Stimulated activated CD4-positive, alpha-beta T cell treated with anti-CD3 and anti-CD28 coated beads, Interleukin-15, amount 100 ng/mL, for 24 hours (primary cell): ENCODE measurements at places on chromosomes 16 and 17.

DNA sequence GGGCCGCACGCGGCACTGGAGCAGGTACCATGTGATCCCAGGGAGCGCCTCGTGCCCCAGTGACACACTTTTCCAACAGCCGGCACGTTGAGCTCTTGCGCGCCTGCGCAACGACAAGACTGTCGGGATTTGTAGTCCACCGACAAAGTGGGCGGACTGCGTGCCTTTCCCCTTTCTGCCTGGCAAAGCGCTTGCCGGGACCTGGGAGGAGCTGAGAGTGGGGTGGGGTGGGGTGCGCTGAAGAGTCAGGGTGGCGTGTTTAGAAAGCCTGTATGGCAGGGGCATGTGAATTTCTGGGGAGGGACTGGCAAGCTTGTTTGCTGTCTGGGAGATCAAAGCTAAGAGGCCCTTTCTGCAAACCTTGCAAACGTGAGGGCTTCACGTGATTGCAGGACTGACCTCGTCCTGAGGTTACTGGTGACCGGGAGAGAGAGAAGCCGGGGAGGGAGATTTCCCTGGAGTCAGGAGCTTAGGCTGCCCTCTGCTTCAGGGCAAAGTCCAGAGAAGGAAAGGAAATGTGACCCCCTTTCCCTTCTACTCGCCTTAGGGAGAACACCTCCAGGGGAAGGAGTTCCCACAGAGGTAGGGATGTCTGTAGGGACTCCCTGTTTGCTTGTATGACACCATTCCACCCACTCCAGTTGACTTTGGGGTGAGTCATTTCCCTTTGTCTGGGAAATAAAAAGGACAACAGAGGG, 429 bp upstream of the NR1D1 start:
- DNase-seq = peak; percentile 95

GRCh38 chr17:32223703-32224102, 41.9 kb upstream of the RHBDL3 start:
- DNase-seq = no peak

DNA sequence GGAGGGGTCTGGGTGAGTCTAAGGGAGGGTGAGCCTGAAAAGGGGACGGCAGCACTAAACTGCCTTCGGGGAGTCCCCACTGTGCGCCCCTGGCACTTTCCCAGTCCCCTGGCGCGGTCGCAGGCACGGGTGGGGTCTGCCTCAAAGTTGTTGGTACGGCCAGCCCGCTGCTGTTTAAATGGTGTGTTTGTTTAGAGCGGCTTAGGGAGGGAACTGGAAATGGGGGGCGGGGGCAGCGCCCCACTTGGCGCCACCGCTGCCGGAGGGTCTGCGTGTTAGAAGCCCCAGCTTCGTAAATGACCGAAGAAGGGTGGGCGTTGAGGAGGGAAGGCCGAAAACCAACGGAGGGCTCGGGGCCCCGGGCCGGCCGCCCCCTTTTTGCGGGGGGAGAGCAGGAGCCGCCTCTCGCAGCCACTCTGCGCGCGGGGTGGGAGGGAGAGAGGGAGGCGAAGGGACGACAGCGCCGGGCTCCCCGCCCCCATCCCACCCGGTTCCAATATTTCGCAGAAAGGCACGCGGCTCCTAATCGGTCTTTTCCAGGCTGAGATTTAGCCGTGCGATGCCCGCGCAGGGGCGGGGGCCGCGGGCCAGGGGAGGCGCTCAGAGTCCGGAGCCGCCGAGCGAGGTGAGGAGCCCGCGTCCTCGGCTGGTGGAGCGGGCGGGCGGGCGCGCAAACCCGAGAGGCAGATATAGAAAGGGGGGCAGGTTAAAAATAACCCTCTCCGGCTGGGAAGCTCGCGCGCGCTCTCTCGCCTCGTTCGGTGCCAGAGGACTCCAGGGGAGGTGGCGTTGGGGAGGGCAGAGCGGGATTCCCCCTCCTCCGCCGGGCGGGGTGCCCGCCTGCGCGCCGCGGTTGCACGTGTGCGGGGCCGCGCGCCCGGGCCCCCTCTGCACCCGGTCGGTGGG, 54.9 kb downstream of the SREBF1 start:
- DNase-seq = peak; percentile 48

- DNase-seq = no peak
These were observed 773.5 kb upstream of the EEF2KMT start for GRCh38 chr16:5870886-5871691.

- no peak for DNase-seq
These were observed 52.8 kb downstream of the CLEC19A start for GRCh38 chr16:19338335-19338734.

- DNase-seq = no peak
These were observed 33.3 kb downstream of the OTOA start for GRCh38 chr16:21697032-21697431.

GRCh38 chr17:59387351-59388068, 56.1 kb downstream of the YPEL2 start:
- no peak for DNase-seq

DNA sequence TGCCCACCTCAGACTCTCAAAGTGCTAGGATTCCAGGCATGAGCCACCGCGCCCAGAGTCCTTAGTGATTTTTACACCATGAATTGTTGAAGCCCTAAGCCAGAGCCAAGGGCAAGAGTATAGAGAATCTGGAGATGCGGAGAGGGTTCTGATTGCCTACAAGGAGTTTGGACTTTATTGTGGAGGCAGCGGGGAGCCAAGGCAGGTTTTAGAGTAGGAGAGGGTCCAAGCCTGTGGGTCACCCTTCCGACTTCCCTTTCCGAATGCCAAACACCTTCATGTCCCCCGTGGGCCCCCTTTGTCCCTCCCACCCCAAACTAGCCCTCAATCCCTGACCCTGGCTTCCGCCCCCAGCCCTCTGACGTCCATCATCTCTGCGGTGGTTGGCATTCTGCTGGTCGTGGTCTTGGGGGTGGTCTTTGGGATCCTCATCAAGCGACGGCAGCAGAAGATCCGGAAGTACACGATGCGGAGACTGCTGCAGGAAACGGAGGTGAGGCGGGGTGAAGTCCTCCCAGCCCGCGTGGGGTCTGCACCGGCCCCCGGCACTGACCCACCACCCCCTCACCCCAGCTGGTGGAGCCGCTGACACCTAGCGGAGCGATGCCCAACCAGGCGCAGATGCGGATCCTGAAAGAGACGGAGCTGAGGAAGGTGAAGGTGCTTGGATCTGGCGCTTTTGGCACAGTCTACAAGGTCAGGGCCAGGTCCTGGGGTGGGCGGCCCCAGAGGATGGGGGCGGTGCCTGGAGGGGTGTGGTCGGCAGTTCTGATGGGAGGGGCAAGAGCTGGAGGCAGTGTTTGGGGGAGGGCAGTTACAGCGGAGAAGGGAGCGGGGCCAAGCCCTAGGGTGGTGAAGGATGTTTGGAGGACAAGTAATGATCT, 7.1 kb downstream of the MIEN1 start:
- DNase-seq = peak; percentile 45

DNA sequence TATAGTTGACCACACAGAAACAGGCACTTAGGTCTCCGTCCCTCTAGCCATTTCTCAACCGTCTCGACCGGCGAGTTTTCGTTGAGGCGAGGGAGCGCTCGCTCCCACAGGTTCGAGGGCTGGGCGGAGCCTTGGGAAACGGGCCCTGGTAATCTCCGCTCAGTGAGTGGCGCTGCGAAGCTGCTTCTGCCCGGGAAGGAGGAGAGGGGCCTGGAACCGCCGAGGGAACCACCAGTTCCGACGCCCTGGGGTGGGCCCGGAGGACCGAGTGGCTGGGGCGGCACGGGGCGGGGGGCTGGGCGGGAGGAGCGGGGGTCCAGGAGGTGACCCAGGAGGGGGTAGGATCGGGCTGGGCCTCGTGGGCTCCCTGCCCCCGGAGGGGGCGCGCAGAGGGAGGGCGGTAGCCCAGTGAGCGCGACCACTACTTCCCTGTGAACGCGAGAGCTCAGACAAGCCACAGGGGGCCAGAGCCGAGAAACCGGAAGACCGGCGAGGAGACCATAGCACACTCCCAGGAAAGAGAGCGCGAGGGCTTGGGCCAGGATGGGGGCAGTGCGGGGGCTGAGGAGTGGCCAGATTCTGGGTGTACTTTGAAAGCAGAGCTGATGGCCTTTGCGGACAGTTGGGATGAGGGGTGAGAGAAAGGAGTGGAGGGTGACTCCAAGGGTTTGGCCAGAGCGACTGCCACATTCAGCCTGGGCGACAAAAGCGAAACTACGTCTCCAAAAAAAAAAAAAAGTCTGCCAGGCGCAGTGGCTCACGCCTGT, 29.9 kb upstream of the ARL4D start:
- DNase-seq = peak; percentile 80

DNA sequence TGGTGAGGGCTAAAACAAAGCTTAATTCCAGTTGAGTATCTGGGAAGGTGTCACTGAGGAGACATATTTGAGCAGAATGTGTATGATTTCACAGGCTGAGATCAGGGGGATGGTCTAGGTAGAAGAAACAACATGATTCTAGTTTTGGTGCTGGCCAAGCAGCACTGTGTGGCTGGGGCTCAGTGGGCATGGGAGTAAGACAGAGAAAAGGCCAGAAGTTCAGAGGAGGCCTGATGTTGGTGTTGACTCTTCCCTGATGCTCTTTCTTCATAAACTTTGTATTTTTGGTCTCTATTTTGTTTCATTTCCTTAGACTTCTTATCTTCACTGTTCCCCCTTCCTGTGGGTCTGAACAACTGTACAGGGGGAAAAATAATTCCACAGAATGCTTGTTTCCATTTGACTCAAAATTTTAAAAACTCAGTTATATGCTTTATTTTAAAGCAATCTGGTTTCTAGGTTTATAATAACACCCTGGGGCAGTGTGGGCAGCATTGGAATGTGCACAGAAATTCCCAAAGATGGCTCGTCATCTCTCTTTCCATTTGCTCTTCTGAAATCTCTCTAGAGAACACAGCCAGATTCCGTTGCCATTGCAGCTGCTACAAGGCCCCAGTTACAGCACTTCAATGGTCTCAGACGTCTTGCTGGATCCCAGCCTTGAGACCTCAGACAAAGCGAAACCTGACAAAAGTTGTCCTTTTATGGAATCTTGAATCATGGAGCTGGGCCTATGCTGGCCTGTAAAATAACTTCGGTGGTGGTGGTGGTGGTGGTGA, 68.3 kb downstream of the SNX11 start:
- no peak for DNase-seq
